Neural cell (in vitro differentiated cells): ENCODE measurements at places on chromosomes 12 and 14. TPM values are rescaled to one million over a fixed set of nuclear protein-coding genes. Genes with fewer than 3 reads are reported as not detected.

NINJ2 gene
- polyA plus RNA-seq = not detected in 2 replicates

CCDC175 gene
- polyA plus RNA-seq = 0.11 TPM in 1 of 2 replicates, not detected in the other

MNAT1 gene
- 82.8 and 104 TPM in 2 replicates for polyA plus RNA-seq

MFAP5 gene
- not detected in 2 replicates for polyA plus RNA-seq

DDX24 gene
- polyA plus RNA-seq = 158 and 177 TPM in 2 replicates

CLEC2A gene
- polyA plus RNA-seq = not detected in 2 replicates

FAM90A1 gene
- polyA plus RNA-seq = not detected in 2 replicates

SLC2A14 gene
- polyA plus RNA-seq = not detected in 2 replicates

CLEC7A gene
- polyA plus RNA-seq = not detected in 2 replicates
